ENCODE measurements at places on chromosomes 4 and X.

- no peak for DNase-seq
Observed at GRCh38 chr4:142360657-142361056, 485.4 kb downstream of the INPP4B start.

GRCh38 chr4:165088366-165088765 is 24.3 kb downstream of the TMEM192 start:
- no peak for DNase-seq

GRCh38 chr4:25972984-25973745 is 59.1 kb downstream of the SMIM20 start:
- no peak for DNase-seq

DNA sequence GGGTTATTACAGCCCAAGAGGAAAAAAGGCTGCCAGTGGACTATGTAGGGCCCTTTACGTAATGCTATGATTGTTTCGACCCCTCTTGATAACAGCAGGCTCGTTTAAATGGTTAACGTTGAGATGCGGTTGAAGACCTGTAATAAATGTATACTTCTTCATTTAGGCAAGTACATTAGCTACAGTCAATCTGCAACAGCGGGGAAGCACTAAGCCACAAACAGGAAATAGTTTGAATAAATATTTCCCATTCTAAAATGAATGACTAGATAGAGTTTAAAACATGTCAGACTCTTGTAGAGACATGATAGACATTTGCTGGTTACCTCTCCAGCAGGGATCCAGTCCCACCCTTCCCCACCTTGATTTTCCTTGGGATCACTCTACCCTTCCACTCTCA is 38.1 kb upstream of the STIM2 start:
- peak; percentile 30 for DNase-seq

DNA sequence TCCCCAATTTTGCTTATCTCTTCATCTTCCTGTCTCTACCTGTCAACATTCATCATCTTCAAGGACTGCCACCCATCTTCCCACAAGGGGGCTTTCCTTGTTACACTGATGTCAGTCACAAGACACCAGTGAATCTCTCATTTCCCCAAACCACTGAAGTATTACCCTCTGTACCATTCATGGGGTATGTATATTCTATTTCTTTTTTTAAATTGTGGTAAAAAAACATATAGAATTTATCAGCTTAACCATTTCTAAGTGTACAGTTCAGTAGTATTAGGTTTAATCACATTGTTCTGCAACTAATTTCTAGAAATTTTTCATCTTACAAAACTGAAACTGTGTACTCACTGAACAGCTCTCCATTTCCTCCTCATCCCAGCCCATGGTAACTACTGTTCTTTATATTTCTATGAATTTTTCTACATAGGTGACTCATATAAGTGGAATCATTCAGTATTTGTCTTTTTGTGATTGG is 98.6 kb downstream of the LARP7 start:
- peak; percentile 84 for DNase-seq

DNA sequence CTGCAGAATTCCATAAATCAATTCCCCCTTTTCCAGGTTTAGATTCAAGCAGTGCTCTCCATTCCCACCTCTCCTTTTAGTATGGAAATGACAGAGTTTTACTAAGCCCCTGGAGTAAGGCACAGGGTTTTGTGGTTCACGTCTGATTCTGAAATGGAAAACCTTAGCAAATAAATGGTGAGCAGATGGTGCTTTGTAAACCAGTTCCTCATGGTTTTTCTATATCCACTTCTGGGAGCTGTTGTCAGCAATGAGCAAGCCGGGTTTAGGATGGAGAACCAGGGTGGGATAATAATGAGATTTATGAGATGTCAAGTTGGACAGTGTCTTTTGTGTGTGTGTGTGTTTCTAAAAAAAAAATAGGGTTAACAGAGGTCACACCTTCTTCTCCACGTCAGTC is 113.8 kb upstream of the RBPJ start:
- DNase-seq, result no peak

- DNase-seq, result no peak
Observed at GRCh38 chr4:48664938-48665337, 115.1 kb downstream of the FRYL start.

Data from activated CD4-positive, alpha-beta T cell treated with anti-CD3 and anti-CD28 coated beads, Interleukin-2, amount 50 U/mL, for 16 hours (primary cell).